DMS53 (cell line): ENCODE measurements at places on chromosomes 1 and 21.
A peak's percentile ranks its signal among the peaks of the same experiment; 100 is the strongest.

DNA sequence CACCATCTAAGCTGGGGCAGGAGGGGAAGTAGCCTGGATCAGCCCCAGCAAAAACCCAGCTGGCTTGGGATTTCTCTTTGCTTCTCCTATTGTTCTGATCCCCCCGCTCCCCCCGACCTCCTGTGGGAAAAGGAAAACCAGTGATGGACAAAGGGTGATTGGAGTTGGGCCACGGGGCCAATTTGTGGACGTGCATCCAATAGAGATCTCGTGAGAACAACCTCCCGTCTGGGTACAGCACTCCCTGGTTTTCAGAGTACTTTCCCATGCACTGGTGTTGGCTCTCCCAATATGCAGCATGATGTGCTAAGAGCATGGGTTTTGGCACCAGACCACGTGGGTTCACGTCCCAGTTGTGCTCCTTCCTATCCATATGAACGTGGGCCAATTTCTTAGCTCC lies 9.0 kb downstream of the BLACAT1 start:
- DNase-seq = no peak

GRCh38 chr21:37452227-37452626 lies 85.7 kb downstream of the DYRK1A start:
- no peak for DNase-seq

GRCh38 chr1:119978018-119978505 lies 81.7 kb upstream of the ADAM30 start:
- no peak for DNase-seq

DNA sequence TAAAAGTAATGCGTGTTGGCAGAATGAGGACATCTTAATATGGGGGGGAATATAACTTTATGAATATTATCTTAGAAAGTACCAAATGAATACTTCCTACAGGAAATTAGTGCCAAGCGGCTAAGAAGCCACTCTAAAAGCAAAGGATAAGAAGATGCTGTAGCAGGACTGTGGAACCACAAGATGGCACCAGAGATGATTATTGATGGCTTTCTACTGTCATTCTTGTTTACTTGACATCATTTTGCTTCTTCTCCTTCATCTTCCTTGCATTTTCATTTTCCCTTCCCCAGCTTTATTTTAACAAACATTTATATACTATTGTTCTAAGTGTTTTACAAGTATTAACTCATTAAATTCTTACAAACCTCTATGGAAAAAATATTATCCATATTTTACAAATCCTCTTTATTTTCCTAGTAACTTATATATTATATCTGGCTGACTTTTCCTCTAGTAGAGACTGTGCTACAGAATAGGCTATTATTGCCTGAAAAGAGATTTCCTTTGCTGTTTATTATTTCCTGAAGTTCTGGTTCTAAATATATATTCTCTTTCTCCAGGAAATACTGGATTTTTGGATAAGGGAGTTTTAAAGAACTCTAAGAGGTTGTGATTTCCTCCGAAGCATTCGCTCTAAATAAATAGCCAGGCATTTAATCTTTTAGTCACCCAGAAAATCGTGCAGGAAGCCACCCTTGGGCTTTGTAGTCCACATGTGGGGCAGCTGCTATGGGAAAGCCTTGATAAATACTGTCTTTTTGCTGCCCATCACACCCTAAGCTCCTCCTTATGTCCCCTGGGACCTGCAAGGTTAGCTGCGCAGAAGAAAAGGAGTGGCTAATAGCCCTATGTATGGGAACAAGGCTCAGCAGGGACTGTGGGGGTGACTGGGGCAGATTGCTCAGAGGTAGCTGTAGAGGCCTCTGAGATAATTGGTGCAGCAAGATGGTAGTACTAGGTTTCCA lies 69.8 kb downstream of the TPR start:
- DNase-seq = peak; percentile 62

DNA sequence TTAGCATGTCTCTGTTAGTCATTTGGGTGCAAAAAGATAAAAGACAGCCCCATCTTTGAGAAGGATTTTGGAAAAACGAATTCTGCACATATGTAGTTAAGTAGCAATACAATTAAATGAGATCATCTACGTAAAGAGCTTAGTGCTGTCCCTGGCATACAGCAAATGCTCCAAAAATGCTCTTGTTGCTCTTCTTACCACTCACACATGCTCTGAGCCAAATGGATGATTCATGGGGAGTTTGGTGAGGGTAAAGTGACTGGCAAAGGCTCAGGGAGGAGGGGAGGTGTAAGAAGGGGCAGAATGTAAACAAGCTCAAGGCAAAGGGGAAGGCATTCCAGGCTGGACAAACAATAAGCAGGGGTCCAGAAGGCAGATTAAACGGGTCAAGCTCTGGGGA lies 191.9 kb downstream of the AK5 start:
- DNase-seq = no peak

- no peak for DNase-seq
Measured at GRCh38 chr1:32965251-32965747, 690 bp upstream of the RNF19B start.

DNA sequence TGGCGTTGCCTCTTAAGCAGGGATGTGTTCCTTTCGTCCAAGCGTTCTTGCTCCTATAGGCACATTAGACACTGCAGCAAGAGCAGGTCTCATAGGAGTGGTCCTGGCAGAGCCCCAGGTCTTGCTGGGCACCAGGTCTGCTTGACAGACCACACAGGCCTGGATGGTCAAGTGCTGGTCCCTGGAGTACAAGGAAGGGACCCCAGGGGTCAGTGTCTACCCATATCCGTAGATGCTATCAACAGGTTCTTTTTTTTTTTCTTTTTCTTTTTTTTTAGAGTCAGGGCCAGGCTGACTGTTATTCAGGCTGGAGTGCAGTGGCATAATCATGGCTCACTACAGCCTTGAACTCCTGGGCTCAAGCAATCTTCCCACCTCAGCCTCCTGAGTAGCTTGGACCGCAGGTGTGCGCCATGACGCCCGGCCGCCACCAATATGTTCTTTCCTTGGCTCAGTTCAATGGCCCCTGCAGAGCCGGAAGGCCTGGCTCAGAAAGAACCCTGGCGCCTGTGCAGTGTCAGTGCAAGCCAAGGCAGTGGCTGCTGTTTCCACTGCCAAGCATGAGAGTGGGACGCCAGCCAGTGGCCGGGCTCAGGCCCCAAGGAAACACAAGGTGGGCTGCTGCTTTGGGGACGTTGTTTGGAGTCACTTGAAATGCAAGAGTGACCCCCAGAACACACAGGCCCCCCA lies 10.0 kb upstream of the TNFRSF8 start:
- DNase-seq = no peak

DNA sequence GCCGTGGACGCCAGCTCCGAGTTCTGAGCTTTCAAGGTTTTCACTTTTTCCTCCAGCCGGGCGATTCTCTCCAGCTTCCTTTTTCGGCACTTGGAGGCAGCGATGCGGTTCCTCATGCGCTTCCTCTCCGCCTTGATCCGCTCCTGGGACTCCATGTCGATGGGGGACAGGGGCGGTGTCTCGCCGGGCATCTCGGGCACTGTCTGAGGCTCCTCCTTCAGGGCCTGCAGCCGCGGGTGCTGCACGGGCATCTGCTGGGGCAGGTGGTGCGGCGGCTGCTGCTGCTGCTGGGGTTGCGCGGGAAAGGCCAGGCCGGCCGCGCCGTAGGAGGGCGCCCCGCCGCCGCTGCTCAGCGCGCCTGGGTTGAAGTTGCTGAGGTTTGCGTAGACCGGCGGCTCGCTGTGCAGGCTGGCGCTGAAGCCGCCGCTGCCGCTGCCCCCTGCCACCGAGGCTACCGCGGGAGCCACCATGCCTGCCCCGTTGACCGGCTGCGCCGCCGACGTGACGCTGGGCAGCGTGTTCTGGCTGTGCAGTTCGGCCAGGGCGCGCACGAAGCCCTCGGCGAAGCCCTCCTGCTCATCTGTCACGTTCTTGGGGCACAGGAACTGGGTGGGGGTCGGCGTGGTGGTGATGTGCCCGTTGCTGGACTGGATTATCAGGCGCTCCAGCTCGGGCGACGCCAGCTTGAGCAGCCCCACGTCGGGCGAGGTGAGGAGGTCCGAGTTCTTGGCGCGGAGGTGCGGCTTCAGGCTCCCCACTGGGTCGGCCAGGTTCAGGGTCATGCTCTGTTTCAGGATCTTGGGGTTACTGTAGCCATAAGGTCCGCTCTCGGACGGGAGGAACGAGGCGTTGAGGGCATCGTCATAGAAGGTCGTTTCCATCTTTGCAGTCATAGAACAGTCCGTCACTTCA lies 1.4 kb downstream of the JUN start:
- DNase-seq = peak; percentile 83

DNA sequence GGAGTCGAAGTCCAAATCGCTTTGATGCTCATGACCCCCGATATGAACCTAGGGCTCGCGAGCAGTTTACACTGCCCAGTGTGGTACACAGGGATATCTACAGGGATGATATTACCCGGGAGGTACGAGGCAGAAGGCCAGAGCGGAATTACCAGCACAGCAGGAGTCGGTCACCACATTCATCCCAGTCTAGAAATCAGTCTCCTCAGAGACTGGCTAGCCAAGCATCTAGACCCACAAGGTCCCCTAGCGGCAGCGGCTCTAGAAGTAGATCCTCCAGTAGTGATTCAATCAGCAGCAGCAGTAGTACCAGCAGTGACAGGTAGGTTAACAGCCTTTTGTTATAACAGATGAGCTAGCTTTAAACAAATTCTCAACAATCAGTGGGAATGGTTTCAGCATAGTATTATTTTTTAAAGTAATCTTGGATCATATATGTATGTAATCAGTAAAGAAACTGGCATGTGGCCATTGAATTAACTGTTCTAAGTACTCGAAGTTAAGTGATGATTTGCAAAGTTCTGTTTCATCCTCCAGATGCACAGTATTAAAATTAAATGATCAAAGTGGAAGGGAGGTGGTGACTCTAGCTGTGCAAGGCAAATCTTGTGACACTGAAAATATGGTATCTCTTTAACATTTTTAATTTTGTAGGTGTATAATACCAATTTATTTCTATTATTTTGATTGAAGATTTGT lies 29.0 kb downstream of the SPEN start:
- DNase-seq = peak; percentile 13

- no peak for DNase-seq
Measured at GRCh38 chr1:165747632-165748447, 20.8 kb downstream of the TMCO1 start.

GRCh38 chr1:93374334-93375106 lies 28.8 kb downstream of the DR1 start:
- no peak for DNase-seq
